ENCODE measurements at places on chromosomes 3 and 15.

DNA sequence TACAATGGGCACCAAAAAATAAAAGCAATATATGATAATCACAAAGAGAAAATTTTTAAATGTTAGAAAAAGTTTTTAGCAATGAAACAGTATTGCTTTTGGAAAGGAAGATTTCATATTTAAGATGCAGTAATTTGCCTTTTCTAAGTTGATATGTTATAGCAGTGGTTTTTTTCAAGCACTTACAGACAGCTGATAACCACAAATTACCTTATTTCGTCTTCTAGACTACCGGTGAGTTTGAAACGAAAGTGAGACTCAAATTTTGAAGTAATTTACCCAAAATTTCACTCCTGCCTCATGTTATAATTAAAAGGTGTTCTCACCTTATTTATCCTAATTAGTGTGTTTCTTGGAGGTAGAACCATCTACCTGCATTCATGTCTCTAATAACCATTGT lies 207.8 kb downstream of the MCTP2 start:
- no peak for DNase-seq

DNA sequence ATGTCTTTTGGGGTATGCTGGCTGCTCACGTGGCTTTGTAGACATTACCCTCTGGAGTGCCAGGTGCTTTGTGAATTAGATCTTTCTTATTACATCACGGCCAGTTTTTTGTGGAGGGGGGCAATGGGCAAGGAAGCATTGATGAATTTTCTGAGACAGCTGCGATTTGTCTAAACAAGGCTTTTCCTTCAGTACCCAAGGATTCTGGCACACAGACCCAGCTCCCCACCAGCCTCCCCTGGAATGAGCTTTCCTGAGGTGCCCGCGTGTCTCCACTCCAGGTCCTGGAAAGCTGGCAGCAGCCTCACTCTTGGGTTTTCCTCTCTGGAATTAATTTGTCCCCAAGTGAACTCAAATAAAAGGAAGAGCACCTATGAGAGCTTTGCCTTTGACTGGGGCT lies 157.6 kb upstream of the CTDSPL start:
- no peak for DNase-seq

- no peak for DNase-seq
Measured at GRCh38 chr3:170471149-170471548, 52.5 kb downstream of the CLDN11 start.

- DNase-seq = no peak
Measured at GRCh38 chr15:22893081-22893480, 54.6 kb downstream of the NIPA2 start.

- no peak for DNase-seq
Measured at GRCh38 chr3:115698851-115699591, 75.7 kb downstream of the GAP43 start.

- no peak for DNase-seq
Measured at GRCh38 chr3:40398346-40398745, 11.4 kb downstream of the ENTPD3 start.

DNA sequence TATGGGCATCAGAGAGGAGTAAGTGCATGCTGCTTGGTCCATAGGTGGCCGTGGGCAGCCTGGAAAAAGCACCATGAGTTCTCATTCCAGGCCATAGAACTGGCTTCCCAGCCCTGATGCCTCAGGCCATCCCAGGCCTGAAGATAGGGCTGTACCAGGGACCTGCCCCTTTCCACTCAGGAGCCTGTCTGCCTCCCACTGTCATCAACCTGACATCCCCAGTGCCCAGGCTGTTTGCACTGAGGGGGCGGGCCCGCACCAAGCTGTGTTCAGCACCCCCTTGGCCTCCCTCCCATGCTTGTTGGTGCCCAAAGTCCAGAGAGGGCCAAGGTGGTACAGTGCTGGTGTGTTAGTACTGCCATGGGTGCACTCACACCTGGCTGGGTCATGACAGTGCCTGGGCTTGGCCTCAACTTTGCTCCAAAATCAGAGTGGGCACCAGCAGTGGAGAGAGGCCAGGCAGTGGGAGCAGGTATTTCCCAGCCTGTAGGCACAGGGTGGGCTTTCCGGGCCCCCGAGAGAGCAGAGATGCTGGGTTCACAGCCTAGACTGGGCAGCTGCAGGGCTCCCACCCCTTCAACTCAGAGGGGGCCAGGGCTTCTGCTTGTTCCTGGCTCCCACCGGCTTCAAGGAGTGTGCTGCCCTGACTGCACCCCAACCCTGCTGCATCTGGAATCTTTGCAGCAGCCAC lies 556.1 kb downstream of the SI start:
- no peak for DNase-seq

DNA sequence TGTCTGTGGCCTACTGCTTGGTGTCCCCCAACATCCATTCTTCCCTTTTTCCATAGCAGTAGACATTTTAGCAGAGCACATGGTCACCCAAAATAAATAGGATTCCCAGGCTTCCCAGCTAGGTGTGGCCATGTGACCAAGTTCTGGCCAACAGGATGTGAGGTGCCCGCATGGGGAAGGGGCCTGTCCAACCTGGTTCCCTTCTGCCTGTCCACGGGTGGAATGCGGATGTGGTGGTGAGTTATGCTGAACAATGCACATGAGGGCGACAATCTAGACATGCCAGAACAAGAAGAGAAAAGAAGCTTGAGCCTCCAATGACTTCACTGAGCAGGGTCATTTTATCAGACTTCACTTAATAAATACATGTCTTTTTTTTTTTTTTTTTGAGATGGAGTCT lies 77.6 kb upstream of the DLG1 start:
- no peak for DNase-seq

DNA sequence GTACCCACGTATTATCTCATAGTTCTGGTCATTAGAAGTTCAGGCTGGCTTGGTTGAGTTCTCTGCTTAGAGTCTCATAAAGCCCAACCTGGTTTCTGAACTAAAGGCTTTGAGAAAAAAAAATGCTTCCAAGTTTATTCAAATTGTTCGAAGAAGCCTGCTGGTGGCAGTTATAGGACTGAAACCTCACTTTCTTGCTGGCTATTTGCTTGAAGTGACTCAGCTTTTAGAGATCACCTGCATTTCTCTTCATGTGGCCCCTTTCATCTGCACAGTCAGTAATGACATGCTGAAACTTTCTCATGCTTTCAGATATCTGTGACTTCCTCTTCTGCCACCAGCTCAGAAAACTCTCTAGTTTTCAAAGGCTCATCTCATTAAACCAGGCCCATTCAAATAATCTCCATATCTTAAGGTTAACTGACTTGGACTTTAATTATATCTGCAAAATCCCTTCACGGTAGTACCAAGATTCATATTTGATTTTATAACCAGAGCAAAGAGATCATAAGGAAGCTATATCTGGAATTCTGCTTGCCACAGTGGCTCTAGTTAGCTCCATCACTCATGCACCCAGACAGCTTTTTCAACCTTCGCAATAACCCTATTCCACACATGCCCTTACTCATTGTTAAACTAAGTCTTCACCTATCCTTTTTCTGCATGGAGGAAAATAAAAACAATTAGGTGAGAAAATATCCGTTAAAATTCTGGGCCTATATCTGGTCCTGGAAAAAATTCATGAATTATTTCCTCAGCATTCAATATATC lies 433.8 kb upstream of the CBLB start:
- DNase-seq = no peak

DNA sequence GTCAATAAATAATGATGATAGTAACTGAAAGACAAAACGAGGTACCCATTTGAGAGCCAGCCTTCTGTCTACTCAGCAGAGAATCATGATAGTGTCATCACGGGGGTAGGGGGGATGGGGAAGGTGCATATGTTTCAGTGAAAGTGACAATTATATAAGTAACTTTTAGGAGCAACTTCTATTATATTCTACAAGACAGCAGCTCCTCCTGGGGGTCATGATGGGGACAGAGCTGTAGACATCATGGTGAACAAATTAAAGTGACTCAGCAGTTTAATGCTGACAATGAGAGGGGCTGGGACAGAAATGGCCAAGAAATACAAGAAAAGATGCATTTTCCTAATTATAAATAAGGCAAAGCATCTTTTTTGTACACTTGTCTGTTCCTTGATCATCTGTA lies 11.8 kb downstream of the CAPN3 start:
- no peak for DNase-seq

DNA sequence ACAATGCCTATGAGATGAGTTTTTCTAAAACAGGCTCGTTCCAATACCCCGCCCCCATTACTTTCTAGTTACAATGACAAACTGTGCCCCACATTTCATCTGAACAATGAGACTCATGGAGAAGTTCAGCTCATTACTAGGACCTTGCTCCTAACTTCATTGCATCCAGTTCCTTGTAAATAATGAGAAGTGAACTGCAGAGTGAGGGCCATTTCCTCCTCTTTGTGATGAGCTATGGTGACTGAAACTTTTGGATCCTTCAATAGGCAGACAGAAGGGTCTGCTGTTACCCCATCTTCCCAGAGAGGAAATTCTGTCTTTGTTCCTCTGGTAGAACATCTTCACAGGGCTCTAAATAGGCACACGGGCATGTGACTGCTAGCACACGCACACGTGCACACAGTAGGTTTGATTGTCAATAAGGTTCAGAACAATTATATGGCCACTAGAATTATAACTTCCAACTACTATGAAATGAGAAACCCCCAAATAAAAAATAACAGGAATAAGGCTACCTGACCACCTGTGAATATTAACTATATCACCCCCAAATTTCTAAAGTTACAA lies 51.8 kb downstream of the SERP1 start:
- DNase-seq = no peak

DNA sequence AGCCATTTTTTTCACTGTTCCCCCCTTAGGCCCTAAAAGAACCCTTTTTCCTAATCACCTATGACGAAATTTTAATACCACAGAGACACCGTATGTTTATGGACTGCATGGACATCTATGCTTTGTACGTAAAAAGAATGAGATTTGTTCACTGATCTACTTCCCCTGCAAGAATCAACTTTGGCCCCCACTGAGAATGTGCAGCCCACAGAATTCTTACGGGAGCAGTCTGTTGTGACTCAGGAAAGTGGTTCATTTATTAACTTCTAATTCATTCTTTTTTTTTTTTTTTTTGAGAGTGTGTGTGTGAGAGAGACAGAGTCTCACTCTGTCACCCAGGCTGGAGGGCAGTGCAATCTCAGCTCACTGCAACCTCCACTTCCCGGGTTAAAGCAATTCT lies 17.6 kb downstream of the EIF4E3 start:
- no peak for DNase-seq

DNA sequence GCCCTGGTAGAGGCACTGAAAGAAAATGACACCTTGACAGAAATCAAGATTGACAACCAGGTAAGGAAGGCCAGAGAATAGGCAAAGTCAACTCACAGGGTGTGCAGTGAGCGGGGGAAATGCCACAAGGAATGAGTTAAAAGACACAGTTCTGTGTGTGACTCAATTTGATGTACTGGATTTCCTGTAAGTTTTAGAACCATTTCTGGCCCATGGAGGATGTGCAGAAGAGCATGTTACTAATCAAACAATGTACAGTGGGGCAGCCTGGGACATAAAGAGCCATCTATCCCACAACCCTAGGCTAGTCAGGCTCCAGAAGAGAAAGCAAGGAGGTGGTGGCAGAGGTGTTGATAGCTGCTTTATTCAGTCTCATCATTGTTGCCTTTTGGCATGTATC lies 31.2 kb upstream of the TMOD3 start:
- DNase-seq = no peak

- DNase-seq = no peak
Measured at GRCh38 chr3:132925256-132925930, 112.8 kb upstream of the TMEM108 start.

GRCh38 chr15:39391230-39391629 lies 189.6 kb upstream of the THBS1 start:
- no peak for DNase-seq

GRCh38 chr3:29410660-29411405 lies 130.0 kb downstream of the RBMS3 start:
- no peak for DNase-seq

DNA sequence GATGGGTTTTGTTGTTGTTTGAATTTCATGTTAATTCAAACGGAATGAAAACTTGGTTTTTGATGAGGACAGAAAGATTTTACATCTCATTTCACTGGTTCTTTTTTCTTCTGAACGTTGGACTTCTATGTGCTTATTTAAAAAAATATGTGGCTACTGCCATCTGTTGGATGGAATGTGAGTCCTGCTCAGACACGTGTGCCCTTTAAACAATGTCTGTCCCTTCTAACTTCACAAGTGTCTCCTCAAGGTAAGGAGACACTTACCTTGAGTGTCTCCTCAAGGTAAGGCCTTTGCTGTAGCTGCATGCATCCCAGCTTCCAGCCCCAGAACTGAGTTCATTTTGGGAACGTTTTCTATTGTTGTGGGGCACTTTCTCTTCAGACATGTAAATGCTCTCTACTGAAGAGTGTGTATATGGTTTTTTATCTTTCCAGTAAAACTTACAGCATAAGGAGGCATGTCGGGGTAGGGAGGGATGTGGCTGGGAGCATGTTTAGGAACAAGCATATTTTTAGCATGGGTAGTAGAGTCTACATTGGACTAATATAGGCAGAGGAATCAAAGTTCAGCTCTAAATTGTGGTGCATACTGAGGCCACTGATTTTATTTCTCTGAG lies 63.1 kb upstream of the UBE3A start:
- DNase-seq = no peak

GRCh38 chr3:175591375-175591774 lies 732.2 kb downstream of the NAALADL2 start:
- no peak for DNase-seq

DNA sequence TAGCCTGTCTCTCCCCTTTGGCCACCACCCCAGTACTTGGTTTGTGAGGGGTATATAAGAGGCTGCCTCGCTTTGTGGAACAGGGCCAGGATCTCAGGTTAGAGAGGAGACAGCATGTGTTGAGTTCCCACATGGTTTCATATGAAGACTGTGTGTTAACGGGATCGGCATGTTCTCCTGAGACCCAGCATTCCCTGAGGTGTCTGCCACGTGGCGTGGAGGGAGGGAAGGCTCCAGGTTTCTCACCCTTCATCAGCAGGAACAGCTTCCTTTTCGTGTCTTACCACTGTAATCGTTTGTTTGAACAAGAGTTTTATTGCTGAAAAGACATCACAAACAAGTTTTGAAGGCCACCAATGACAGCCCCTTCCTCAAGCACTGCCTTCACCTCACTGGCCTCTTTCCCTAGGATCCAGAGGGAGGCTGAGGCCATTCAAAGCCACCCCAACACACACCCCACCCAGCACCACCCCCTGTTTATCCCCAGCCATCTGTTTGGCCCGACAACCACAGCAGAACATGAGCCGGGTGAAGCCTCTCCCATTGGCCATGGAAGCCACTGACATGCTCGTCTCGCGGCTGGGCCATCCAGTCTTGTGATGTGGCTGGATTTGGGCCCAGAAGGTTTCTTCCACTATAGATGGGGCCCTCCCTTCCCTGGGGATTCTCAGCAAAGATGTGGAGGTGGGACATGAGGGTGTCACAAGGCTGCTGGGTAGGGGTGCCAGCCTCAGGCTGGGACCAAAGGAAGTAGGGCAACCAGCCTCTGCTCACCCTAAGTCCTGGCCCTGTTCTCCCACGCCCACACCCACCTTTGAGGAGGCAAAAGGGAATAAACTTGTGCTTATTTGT lies 10.0 kb downstream of the BHLHE40 start:
- no peak for DNase-seq

Measured in stimulated activated CD8-positive, alpha-beta memory T cell treated with anti-CD3 and anti-CD28 coated beads, Interleukin-7, amount 100 ng/mL, for 48 hours (primary cell).